ENCODE measurements at places on chromosomes 7 and 10.

DNA sequence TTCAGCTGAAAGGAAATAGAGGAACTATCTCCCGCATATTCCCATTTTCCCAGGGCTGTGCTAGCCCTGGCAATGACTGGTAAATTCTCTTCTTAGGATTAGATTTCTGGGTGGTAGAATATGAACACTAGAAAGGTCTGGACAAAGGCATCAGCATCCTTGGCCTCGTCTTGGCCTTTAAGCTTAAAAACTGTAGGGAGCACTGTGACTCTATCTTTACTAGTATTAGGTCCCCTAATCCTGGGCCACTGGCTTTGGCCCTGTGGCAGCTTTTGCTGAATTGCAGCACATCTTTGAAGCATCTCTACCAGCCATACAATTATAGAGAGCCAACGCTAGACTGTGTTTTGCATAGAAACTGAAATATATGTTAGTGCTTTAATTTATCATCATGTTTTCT lies 41.5 kb upstream of the EBLN1 start:
- H3K4me3 ChIP-seq, result no peak overlapping the region
- H3K27ac ChIP-seq, result no peak overlapping the region
- DNase-seq, result no peak
- no peaks in the 10 kb centered on the region for H3K4me1 ChIP-seq
- H3K27me3 ChIP-seq, result peaks cover 29% of the 10 kb centered on the region

- H3K27ac ChIP-seq, result no peak overlapping the region
- no peaks in the 10 kb centered on the region for H3K27me3 ChIP-seq
- H3K36me3 ChIP-seq, result no peaks in the 10 kb centered on the region
- no peaks in the 10 kb centered on the region for H3K4me1 ChIP-seq
Observed at GRCh38 chr10:29039677-29040189, 249.1 kb upstream of the LYZL1 start.

GRCh38 chr7:18179093-18179492 lies 151.4 kb upstream of the PRPS1L1 start:
- no peaks in the 10 kb centered on the region for H3K27me3 ChIP-seq
- no peak overlapping the region for H3K4me3 ChIP-seq
- peaks cover 8% of the 10 kb centered on the region for H3K4me1 ChIP-seq
- no peak for DNase-seq

- H3K27ac ChIP-seq, result no peak overlapping the region
- no peak overlapping the region for H3K4me3 ChIP-seq
Observed at GRCh38 chr7:119572132-119572531, 700.8 kb upstream of the KCND2 start.

GRCh38 chr7:28350662-28351061 lies 61.7 kb upstream of the CREB5 start:
- H3K36me3 ChIP-seq, result no peaks in the 10 kb centered on the region
- H3K4me3 ChIP-seq, result no peak overlapping the region
- no peak overlapping the region for H3K27ac ChIP-seq
- no peaks in the 10 kb centered on the region for H3K27me3 ChIP-seq
- H3K4me1 ChIP-seq, result no peaks in the 10 kb centered on the region

DNA sequence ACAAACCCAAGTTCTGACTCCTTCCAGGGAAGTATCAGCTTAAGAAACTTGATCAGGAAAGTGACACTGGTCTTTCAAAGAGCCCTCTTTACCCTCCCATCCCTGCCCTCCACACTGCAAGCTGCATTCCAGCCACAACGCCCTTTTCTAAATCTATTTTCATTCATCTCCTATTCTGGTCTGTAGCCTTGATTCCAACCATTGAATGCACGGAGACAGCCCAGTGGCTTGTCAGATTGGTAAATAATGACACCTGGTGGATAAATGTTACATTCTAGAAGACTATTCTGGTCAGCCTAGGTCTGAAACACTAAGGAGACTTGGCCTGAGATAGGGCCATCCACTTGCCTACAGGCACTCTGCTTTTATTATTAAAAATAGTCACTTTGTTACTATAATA lies 20.9 kb downstream of the MORN4 start:
- no peaks in the 10 kb centered on the region for H3K4me1 ChIP-seq
- no peak overlapping the region for H3K27ac ChIP-seq
- no peak for DNase-seq
- H3K36me3 ChIP-seq, result no peaks in the 10 kb centered on the region
- no peaks in the 10 kb centered on the region for H3K27me3 ChIP-seq
- H3K4me3 ChIP-seq, result no peak overlapping the region

GRCh38 chr10:96263176-96263575 lies 8.2 kb downstream of the BLNK start:
- H3K36me3 ChIP-seq, result no peaks in the 10 kb centered on the region
- no peaks in the 10 kb centered on the region for H3K27me3 ChIP-seq
- no peak overlapping the region for H3K27ac ChIP-seq
- no peak for DNase-seq

DNA sequence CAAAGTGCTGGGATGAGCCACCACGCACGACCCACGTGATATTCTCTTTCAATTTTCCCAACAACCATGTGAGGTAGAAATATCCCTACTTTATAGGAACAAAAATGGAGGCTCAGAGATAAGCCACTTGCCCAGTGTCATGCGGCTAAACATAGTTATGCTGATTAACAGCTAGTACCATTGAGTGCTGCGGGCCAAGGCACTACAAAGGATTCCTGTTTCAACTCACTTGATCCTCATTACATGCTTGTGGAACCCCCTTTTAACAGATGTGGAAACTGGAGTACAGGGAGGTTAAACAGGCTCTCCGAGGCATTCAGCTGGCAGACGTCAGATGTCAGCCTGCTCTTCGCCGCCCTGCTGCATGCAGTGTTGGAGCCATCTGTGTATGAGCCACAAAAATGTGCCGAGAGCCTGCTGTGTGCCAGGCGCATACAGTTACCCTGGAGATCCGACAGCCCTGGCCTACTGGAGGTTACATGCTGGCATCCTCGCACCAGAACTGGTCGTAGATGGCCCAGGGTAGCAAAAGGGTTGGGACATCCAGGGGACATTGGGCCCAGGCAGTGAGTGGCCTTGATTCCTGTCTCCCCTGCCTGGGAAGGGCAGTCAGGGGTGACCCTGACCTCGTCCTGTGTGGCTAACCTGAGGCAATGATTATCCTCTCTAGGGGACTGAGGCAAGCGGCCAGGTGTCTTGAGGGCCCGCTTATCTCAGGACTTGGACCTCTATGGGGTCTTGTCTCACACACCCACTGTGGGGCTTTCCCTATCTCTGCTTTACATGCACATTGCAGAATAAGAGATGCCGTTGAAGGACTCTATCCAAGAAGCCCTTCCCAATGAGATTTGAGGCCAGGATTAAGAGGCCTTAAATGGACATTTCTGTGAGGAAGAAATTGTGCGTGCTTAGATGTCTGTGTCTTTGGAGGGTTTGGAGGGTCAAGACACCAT lies 18.5 kb upstream of the SRGN start:
- no peaks in the 10 kb centered on the region for H3K27me3 ChIP-seq
- no peak overlapping the region for H3K4me3 ChIP-seq
- peaks cover 65% of the 10 kb centered on the region for H3K4me1 ChIP-seq

- no peaks in the 10 kb centered on the region for H3K36me3 ChIP-seq
- no peaks in the 10 kb centered on the region for H3K4me1 ChIP-seq
- no peaks in the 10 kb centered on the region for H3K27me3 ChIP-seq
- H3K4me3 ChIP-seq, result no peak overlapping the region
- DNase-seq, result no peak
- H3K27ac ChIP-seq, result no peak overlapping the region
Observed at GRCh38 chr10:123559823-123560092, 106.4 kb upstream of the GPR26 start.

GRCh38 chr7:128136215-128136597 lies 104.9 kb upstream of the LEP start:
- peak overlapping the region; percentile 49 for H3K4me3 ChIP-seq
- peaks cover 21% of the 10 kb centered on the region for H3K4me1 ChIP-seq
- no peaks in the 10 kb centered on the region for H3K36me3 ChIP-seq
- no peak for DNase-seq

DNA sequence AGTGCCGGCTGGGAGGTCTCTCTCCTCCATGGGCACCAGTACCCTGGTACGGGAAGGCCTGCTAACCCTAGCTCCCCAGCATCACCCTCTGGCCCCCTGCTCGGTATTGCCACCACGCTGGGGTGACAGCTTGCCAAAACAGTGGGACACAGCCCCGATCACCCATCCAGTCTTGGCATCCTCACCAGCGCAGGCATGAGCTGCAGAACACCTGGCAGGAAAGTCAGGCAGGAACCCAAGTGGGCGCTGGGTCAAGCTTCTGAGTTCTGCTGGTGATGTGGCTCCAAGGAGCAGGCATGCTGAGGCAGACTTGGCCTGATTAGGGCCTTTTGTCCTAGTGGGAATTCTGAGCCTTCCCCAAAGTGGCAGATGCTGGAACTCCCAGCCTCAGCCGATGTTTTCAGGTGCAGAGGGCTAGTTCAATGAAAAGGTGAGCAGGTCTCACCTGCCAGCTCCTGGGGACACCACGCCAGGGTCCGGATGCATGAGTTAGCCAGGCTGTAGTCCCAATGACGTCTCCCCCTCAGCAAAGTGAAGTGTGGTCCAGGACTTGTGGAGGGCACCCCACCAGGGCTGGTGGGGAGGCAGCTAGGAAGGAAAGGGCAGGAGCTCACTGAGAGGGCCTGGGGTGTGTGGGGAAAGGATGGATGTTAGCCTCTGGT lies 8.5 kb upstream of the ZNF22 start:
- no peaks in the 10 kb centered on the region for H3K27me3 ChIP-seq
- H3K36me3 ChIP-seq, result peaks cover 69% of the 10 kb centered on the region
- H3K4me3 ChIP-seq, result no peak overlapping the region
- no peak overlapping the region for H3K27ac ChIP-seq
- no peak for DNase-seq

DNA sequence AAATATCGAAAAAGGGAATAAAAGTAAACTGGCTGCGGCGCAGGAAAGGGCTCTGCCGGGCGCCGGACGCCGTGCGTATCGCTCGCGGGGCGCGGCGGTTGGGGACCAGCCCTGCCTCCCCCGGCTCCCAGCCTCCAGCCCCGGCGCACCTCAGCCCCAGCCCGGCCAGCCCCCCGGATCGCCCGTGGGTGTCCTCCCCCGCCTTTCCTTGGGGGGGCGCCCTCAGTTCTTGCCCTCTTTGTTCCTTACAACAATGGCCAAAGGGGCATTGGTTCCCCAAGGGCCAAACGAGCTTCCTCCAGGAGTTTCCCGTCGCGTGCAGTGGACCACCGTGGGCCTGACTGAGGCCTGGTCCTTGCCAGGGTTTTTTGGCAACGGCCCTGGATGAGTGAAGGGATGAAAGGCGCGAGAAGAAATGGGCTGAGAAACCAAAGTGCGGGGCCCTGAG lies 1.2 kb downstream of the MACROH2A2 start:
- H3K27me3 ChIP-seq, result peaks cover 49% of the 10 kb centered on the region
- no peaks in the 10 kb centered on the region for H3K4me1 ChIP-seq
- no peaks in the 10 kb centered on the region for H3K36me3 ChIP-seq
- peak; percentile 41 for DNase-seq

GRCh38 chr10:130282492-130283218 lies 146.5 kb downstream of the GLRX3 start:
- H3K36me3 ChIP-seq, result no peaks in the 10 kb centered on the region
- no peaks in the 10 kb centered on the region for H3K27me3 ChIP-seq
- H3K27ac ChIP-seq, result no peak overlapping the region
- H3K4me3 ChIP-seq, result no peak overlapping the region

GRCh38 chr7:91165006-91165845 lies 99.0 kb upstream of the FZD1 start:
- no peak for DNase-seq
- no peak overlapping the region for H3K4me3 ChIP-seq
- peak overlapping the region; percentile 6 for H3K27ac ChIP-seq

DNA sequence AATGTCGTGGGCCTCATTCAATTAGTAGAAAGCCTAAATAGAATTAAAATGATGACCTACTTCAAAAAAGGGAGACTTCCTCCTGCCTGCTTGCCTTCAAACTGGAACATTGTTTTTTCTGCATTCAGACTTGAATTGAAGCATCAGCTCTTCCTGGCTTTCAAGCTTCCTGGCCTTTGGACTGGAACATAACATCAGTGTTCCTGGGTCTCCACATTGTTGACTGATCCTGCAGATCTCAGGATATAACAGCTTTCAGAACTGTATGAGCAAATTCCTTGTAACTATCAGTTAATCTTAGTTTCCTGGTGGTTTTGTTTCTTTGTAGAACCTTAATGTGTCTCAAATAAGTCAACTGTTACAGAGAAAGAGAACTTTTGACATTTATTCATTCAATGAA lies 18.6 kb downstream of the MAGI2 start:
- no peaks in the 10 kb centered on the region for H3K4me1 ChIP-seq
- H3K27me3 ChIP-seq, result no peaks in the 10 kb centered on the region
- no peak overlapping the region for H3K27ac ChIP-seq
- no peak for DNase-seq

- H3K27me3 ChIP-seq, result no peaks in the 10 kb centered on the region
- no peak overlapping the region for H3K27ac ChIP-seq
- H3K4me3 ChIP-seq, result no peak overlapping the region
Observed at GRCh38 chr10:5887029-5887428, 2.7 kb downstream of the ANKRD16 start.

DNA sequence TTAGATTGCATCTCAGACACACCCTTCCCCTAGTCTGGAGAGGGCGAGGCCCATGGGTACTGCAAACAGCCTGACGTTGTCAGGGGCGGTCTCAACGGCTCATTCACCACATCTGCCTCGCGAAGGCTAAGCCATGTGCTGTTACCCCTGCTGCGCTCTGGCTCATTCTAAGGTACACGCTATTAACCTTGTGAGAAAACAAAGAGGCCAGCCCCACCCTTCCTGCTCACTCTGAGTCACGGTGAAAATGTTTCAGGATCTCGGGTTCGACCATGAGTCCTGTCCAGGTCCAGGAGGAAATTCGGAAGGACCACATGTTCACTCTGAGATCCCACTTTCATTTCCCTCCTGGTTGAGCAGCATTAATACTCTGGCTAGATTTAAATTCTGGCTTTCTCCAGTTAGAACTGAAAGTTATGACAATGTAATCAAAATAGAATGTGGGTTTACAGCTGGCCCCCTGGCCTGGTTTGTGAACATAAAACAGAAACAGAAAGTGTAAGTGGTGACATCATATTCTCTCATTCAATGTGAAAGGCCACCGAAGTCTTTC lies 55.2 kb downstream of the EGFR start:
- DNase-seq, result no peak
- no peaks in the 10 kb centered on the region for H3K27me3 ChIP-seq
- H3K4me3 ChIP-seq, result no peak overlapping the region
- H3K36me3 ChIP-seq, result no peaks in the 10 kb centered on the region
- peaks cover 29% of the 10 kb centered on the region for H3K4me1 ChIP-seq

GRCh38 chr10:13425397-13425796 lies 77.3 kb upstream of the SEPHS1 start:
- no peaks in the 10 kb centered on the region for H3K4me1 ChIP-seq
- H3K27ac ChIP-seq, result no peak overlapping the region
- no peaks in the 10 kb centered on the region for H3K27me3 ChIP-seq
- H3K4me3 ChIP-seq, result no peak overlapping the region

- H3K4me3 ChIP-seq, result no peak overlapping the region
- no peaks in the 10 kb centered on the region for H3K36me3 ChIP-seq
- no peaks in the 10 kb centered on the region for H3K4me1 ChIP-seq
- H3K27me3 ChIP-seq, result no peaks in the 10 kb centered on the region
Observed at GRCh38 chr10:100976906-100977305, 7.6 kb downstream of the SEMA4G start.
